Astrocyte of the spinal cord (primary cell): ENCODE measurements at places on chromosomes 6 and 20.

DNA sequence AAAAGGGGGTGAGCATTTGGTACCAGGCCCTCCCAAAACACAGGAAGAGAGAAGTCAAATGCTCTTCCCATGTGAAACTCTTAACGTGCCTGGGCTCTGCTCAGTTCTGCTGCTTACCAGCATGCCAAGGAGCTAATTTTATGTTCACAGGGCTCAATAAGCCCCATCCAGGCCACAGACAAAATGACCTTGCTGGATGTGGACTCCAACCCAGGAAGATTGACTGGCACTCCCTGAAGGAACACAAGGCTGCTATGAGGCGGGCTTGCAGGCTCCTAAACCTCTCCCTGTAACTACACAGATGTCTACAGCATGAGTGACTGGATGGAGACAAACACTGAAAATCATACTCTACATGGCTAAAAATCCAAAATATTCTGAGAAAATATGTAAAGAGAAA is 50.6 kb downstream of the CHD6 start:
- no peak for DNase-seq

GRCh38 chr6:30060606-30061091 is 416 bp upstream of the POLR1H start:
- no peak for DNase-seq

GRCh38 chr6:108434222-108434621 is 126.5 kb upstream of the FOXO3 start:
- no peak for DNase-seq

DNA sequence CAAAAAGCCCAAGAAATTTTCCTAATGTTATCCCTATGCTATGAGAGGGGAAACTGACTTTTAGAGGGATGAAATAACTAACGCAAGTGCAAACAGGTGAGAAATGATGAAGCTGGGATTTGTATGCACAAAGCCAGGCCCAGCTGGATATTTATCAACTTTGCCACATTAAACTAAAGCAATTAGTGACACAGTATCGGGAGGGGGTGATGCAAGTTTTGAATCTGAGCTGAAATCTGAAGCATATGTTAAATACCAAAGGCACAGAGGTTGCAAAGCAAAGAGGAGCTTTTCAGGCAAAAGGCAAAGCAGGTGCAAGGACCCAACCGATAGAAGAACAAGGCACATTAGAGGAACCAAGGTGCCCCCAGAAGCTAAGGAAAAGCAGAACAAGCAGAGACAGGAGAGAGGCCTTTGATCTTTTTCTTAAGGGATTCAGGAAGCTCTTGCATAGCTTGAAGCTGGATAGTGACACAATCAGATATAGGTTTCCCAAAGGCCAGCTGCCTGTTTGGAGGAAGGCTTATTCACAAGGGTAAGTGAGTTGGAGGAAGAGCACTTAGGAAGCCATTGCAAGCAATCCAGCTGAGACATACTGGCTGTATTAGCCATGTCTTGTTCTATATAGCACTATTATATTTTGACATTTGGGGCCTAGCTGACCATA is 207.5 kb downstream of the HIVEP2 start:
- DNase-seq: no peak

GRCh38 chr6:138188278-138188941 is 26.7 kb downstream of the ARFGEF3 start:
- DNase-seq: no peak

GRCh38 chr6:4647414-4648365 is 128.5 kb upstream of the CDYL start:
- peak; percentile 81 for DNase-seq

DNA sequence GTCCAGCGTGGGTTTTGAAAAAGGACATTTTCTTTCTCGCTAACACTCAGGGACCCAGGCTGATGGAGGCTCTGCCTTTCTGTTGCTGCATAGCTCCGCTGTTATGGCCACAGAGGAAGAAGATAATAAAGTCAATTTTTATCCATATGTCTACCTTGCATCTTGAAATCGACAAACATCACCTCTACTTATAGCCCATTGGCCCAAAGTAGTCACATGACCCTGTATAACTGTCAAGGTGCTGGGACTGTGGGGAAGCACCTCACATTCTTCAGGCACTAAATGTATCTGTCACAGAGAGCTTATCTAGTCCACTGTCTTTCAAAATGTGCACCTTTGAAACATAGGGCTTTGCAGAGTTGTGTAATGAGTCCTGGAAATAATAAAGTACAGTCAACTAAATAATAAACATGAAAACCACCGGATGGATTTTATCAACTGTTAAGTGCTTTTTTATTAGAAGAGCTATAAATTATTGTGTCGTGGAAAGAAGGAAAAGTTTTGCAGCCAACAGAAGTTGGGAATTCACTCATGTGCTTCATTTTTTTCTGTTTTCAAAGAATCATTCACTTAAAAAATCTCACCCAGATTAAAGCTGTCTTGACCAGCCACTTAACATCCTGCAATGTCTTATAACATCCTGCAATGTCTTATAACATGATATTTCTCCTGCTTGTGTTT is 47.7 kb upstream of the RCAN2 start:
- no peak for DNase-seq

GRCh38 chr6:157025437-157025836 is 248.3 kb downstream of the ARID1B start:
- DNase-seq: no peak

DNA sequence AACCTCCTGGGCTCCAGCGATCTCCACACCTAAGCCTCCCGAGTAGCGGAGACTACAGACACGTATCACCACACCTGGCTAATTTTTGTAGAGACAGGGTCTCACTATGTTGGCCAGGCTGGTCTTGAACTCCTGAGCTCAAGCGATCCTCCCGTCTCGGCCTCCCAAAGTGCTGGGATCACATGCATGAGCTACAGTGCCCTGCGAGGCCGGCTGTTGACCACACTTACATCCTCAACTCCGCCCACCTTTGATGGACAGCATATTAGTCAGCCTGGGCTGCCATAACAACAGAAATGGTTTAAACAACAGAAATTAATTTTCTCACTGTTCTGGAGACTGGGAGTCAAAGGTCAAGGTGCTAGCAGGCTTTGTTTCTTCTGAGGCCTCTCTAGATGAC is 107.7 kb downstream of the JPH2 start:
- no peak for DNase-seq

GRCh38 chr6:107571354-107571753 is 81.4 kb downstream of the SOBP start:
- no peak for DNase-seq

DNA sequence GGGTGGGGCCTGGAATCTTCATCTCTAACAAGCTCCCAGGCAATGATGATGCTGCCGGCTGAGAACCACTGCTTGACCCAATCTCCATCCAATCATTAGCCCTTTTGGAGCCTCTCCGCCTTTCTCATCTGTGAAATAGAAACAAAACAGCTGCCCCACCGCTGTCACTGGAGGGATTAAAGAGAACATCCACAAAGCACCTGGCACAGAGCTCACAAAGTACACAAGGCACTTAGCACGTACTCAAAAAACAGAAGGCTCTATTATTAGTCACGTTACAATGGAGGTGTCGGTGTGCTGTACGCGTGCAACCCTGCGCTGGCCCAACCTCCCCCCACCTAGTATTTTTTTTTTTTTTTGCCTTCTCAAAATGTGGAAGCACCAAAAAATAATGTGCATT is 213.5 kb upstream of the ARID1B start:
- no peak for DNase-seq

GRCh38 chr6:98925831-98926230 is 21.9 kb downstream of the FBXL4 start:
- no peak for DNase-seq

GRCh38 chr6:41646026-41646795 is 7.9 kb downstream of the MDFI start:
- DNase-seq: no peak

- no peak for DNase-seq
These were observed 60.5 kb upstream of the PRND start for GRCh38 chr20:4661191-4661590.

- peak; percentile 40 for DNase-seq
These were observed 72.9 kb upstream of the DSP start for GRCh38 chr6:7468382-7469081.

DNA sequence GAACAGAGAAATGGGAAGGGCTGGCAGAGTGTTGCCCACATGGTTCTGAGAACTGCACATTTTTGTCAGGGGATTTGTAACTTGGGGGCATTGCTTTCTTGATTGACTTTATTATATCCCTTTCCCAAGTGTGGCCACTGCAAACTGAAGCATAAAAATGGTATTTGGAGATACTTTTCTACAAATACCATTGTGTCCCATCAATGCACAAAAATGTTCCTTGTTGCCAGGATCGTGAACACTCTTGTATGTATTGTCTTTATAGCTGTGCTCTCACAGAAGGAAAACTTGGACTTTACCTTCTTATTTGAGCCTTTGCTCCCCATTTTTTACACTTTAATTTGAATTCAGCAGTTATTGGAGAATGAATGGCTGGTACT is 57.1 kb upstream of the C20orf144 start:
- DNase-seq: no peak

DNA sequence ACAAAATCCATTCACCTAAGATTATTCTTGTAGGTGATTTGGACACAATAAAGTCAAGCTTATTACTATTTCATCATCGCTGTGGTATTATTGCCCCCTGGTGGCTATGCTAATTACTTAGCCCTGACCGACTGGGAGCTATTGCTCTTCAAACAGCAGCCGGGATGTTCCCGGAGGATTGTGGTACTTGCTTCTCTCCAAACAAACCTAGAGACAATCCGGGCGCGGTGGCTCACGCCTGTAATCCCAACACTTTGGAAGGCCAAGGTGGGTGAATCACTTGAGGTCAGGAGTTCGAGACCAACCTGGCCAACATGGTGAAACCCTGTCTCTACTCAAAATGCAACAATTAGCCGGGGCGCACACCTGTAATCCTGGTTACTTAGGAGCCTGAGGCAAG is 15.4 kb upstream of the STMND1 start:
- DNase-seq: peak; percentile 77

DNA sequence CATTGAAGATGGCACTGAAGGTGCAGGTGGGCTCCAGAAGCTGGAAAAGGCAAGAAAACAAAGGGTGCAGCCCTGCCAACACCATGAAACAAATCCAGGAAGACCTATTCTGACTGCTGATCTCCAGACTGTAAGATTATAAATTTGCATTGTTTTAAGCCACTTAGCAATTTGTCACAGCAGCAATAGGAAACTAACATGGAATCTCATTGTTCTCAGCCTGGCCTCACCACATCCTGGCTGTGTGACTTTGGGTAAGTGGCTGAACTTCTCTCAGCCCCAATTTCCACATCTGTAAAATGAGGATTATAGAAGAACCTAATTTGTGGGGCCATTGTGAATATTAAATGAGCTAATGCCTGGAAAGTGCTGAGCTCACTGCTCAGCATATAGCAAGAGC is 160.4 kb upstream of the MAFB start:
- DNase-seq: no peak

- DNase-seq: no peak
These were observed 32.9 kb downstream of the MMUT start for GRCh38 chr6:49430187-49430586.

DNA sequence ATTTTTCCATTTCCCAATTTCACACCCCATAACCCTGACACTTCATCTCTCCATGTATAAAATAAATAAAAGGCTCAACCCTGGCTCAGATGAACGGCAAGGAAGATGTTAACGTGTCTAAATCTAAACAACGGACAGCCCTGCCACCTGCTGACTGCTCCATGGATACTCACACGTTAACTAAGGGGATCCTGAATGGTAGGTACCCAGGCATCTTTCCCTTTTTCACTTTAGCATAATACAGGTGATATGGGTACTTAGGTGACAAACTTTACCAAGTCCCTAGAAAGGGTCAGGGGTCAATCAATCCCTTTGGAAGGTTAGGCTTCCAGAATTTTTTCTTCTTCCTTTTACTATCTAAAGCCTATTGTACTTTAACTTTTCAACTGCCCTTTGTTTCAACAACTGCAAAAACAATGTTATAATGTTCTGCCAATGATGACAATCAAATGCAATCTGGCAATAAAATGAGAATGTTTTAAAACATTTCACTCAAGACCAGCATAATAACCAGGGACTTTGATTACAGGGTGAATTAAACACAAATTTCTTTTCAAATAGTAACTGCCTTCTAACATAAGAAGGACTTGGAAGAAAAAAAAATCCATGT is 52.4 kb upstream of the IPCEF1 start:
- peak; percentile 65 for DNase-seq

- DNase-seq: no peak
These were observed 173.5 kb downstream of the LMBRD1 start for GRCh38 chr6:69623357-69623756.

DNA sequence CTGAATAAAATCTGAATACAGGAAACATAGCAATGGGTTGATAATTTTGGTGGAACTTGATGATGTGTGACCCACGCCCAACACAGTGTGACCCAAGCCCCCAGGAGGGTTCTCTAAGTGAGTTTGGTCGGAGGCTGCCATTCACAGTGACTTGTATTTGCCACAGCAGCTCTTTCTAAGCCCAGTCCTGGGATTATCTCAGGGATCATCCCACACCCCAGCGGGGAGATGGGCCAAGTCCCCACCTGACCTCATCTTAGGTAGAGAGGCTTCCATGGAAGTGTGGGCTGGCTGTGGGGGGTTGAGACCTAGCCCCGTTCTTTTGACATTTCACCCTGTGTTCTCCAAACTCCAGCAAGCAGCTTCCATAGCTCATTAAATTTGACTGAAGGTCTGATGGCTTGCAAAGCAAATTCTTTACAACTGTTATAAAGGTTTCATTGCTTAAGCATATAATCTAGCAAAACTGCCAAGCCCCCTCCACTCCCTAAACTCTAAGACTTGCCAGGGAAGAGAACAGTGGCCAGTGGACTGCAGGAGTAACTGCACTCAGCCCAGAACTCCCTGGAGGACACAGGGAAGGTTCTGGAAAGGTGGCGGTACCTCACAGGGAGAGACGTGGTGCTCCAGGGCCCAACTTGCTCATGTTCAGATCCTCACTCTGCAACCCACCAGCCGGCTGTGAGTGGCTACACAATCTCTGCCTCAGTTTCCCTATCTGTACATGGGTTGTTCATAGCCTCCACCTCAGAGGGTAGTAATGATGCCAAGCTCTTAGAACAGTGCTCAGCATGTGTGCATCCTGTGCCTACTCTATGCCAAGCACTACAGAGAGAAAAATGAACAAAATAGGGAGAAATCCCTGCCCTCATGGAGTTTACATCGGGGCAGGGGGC is 1.0 kb upstream of the PCK1 start:
- DNase-seq: no peak

DNA sequence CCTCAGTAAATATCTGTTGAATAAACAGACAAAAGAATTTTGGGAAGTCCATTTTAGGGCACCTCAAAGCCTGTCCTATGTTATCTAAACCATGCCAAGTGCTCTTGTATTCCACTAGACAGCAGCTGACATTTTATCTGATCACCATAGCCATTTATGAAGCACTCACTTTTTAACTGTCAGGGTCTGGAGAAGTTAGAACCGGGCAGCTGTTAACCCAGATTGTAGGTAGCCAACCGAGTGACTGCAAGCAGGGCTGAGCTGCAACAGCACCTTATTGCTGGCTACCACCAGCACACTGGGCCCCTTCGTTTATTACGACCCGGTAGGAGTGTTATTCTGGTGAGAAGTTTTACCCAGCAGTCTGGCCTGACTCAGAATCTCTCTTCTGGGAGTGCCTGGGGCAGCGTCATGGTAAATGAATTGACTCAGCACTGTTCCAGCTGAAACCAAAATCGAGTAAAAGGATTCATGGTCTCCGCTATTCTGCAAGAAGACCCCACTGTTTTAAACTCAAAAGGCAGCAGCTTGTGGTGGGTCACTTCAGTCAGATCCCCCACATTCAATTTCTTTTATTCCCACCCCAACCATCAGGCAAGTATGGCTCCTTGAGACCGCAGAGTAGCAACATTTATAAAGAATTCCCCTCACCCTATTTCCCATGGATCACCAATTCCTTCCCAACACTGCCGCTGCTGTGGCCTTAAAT is 1.7 kb downstream of the UBE2V1 start:
- DNase-seq: peak; percentile 65

GRCh38 chr20:54067606-54068174 is 2.7 kb downstream of the BCAS1 start:
- DNase-seq: peak; percentile 15
